ENCODE measurements at places on chromosomes 2 and 18.

GRCh38 chr2:129870685-129871241 lies 108.7 kb upstream of the RAB6C start:
- no peak for DNase-seq

GRCh38 chr2:55526174-55526573 lies 6.7 kb downstream of the CFAP36 start:
- DNase-seq = no peak

GRCh38 chr2:113791697-113792590 lies 35.5 kb upstream of the SLC35F5 start:
- no peak for DNase-seq

GRCh38 chr2:696999-697627 lies 19.9 kb upstream of the TMEM18 start:
- no peak for DNase-seq
